GM06990 (cell line): ENCODE measurements at places on chromosomes 2 and 18.

DNA sequence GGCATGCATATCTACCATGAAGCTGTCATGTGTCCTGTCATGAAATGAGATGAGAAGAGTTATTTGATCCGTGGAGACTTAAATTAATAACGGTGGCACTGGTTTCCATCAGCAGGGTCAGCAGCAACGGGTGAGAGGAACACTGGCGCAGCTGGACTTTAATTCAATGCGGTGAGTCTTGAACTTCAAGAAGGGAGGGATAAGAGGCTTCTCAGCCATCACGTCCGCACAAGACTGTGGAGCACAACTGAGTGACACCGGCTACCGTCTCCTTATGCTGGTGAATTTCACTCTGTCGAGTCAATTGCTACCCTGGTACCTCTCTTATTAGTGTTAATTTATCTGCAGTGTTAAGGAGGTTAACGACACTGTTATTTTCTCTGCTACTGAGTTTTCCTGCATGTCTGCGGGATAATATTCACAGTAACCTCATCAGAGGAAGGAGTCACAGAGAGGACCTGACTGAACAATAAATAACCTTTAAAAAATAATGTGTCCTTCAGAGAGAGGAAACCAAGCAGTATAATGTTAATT lies 236.8 kb downstream of the EPHA4 start:
- DNase-seq = no peak

DNA sequence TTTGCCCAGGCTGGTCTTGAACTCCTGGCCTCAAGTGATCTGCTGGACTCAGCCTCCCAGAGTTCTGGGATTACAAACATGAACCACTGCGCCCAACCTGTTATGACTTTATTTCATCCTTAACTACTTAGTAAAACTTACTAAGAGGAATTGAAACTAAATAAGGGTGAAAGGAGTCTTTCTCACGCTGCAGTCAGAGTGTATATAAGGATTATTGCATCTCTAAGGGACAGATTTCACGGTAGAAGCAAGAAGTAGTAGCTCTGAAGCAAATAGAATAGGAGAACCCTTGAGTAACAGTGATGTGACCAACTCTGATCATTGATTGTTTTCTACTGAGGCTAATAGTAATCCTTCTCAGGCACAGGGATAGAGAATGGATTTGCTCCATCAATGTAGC lies 960.1 kb downstream of the CPS1 start:
- no peak for DNase-seq

- DNase-seq = no peak
Observed at GRCh38 chr2:195613922-195614321, 43.1 kb upstream of the SLC39A10 start.

DNA sequence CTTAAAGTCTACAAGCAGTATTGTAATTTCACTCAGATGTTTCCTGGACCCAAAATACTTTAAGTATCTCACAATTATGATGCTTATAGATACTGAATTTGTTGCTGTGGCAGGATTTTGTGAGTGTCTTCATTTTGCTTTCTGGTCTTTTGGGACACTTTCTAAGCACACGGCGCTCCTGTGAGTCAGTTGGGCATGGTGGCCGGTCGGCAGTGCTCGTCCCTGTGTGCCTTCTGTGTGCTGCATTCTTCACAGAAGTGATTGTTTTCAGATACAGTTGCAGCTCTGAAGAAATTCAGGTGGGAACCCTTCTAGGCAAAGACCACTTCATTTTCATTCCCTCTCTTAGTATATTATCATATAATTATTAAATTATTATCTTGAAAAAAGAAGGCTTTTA lies 273.3 kb downstream of the ZNF407 start:
- peak; percentile 22 for DNase-seq

- peak; percentile 87 for DNase-seq
Observed at GRCh38 chr2:98464772-98465310, 20.2 kb downstream of the INPP4A start.

GRCh38 chr18:31942291-31942998 lies 483 bp downstream of the TRAPPC8 start:
- no peak for DNase-seq

DNA sequence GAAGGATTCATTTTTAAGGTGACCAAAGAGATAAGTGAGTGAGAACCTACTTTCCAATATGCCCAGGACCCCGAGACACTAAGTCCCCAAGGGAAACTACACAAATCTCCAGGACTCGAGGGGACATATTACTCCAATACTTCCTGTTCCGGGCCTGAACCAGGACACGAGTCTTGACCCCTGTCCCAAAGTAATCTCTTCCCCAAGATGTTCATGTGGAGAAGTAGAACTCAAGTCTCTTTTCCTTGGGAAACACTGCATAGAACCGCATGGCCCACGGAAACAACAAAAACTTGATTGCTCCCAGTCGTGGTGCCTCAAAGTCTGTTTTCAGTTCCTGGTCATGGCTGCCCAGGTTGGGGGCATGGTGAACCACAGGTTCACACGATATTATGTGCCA lies 87.2 kb upstream of the ZEB2 start:
- no peak for DNase-seq

DNA sequence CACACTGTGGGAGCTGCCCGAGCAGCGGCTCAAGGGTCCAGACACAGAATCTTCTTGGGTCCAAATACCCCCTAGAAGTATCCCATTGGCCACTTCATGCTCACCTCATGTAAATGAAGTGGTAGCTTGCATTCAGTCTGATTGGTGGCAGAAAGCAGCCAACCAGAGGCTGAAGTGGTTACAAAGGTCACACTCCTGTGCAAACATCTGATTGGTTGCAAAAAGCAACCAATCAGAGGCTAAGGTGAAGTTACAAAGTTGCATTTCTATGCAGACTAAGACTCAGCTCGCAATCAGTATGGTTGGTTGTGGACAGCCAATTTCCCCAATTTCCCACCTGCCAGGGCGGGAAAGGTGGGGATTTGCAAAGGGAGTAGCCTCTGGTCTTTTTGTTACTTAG lies 94.3 kb downstream of the DGKD start:
- no peak for DNase-seq

- no peak for DNase-seq
Observed at GRCh38 chr2:241617431-241618154, 19.4 kb downstream of the THAP4 start.

DNA sequence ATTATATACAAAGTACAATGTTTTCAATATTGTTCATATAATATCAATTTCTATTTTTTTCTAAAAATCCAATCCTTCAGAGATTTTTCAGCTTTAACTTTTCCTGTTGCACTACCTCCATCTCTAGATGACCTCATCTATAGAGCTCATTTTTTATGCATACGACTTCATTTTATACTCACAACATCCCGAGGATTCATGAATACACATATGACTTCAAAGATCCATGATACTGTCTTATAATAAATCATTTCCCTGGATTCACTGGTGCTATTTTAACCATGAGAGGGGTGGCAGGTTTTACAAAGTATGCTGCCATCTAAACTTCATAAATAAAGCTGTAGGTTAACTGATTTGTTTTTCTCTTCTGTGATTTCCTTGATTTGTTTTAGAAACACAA lies 694.6 kb downstream of the EPHA4 start:
- DNase-seq = no peak

- DNase-seq = no peak
Observed at GRCh38 chr2:234306426-234307173, 190.3 kb downstream of the ARL4C start.

DNA sequence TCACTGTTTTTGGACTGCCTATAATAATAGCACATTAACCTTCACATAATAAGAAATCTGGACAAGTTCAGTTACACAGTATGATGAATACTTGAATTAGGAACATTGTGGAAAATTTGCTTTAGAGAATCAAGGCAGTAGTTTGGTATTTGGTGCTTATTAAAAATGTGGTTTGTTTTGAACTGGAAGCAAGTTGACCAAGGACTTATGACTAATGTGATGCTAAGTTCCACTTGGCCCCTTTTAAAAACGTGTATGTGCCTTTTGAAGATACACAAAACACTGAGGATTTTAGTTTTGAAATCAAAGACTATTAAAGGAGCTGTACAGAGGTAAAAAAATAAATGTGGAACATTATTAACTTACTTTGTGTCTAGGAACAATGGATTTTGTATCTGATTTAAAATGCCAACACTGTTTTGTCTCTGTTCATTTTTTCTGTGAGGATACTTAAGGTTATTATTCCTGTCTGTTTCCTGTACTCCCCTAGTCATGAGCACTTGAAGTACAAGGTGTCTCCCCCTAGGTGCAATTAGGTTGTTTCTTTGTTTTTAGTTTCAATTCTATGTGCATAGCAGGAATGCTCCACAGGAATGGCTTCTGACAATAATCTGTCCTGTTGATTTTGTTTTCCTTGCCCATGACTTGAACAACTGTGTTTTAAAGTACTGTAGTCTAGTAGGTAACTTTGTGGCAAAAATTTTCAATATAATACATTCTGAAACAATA lies 49.6 kb upstream of the PTH2R start:
- no peak for DNase-seq

GRCh38 chr18:42459873-42460272 lies 504.8 kb downstream of the PIK3C3 start:
- DNase-seq = no peak

GRCh38 chr2:6072276-6072675 lies 380.1 kb downstream of the SOX11 start:
- DNase-seq = no peak

GRCh38 chr2:218245214-218245613 lies 15.6 kb upstream of the GPBAR1 start:
- no peak for DNase-seq
